Omental fat pad (tissue), 4 donors: ENCODE measurements at places on chromosomes 7 and 10. TPM values are rescaled to one million over a fixed set of nuclear protein-coding genes. Genes with fewer than 3 reads are reported as not detected.

DNA sequence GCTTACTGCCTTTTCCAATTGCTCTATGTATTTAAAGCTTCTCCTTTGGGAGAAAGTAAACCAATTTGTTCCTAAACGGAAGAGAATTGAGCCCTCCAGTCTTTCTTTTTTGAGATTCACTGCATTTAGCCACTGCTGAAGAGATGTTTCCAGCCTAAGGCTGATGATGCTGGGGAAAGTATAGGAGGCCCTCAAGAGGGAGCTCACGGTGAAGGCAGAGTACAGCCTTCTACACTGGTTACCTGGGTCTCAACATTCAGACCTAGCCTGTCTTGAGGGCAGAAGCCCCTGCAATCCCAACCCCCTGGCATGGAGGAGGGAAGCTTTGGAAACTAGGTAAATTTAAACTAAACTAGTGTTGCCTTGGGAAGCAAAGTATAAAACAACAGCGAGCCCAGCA lies 316.7 kb upstream of the TPK1 start:
- DNase-seq = no peak

OR13A1 gene
- not detected for total RNA-seq

GRCh38 chr7:415646-416525 lies 103.8 kb downstream of the PDGFA start:
- DNase-seq = no peak

- DNase-seq = no peak
Observed at GRCh38 chr7:152312316-152312715, 123.5 kb downstream of the KMT2C start.

GRCh38 chr7:26369593-26369992 lies 77.9 kb downstream of the SNX10 start:
- no peak for DNase-seq

DNA sequence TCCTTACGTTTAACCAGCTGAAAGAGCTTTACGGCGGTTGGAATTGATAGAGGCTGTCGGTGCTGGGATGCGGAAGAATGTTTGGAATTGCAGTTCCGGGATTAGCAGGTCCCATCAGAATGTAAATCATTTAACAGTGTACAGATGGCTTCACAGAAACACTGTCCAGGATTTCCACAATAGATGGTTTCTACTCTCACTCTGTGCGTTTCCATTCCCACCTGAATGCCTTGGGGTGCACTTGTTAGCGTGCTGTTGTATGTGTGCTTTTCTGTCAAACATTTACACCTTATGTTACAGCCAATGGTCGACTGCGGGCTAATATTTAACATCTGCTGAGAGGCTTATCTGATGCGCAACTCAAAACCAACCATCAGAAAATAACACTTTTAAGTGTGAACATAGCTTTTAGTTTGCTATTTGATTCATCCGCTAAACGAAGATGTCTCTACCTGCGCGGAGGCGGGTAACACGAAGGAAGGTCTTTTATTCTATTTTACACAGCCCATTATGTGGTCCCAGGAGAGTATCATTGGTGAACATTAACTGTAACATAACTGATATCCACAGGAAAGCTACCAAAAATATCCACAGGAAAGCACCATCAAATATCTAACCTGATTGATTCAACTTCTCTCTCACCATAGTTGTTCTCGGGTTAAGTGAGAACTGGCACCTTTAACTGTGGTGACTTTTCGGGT lies 179.0 kb downstream of the PRPF18 start:
- DNase-seq = no peak

- DNase-seq = no peak
Observed at GRCh38 chr10:131670341-131670740, 230.5 kb upstream of the PPP2R2D start.

GRCh38 chr10:89206402-89207180 lies 526 bp downstream of the CH25H start:
- DNase-seq = no peak

DNA sequence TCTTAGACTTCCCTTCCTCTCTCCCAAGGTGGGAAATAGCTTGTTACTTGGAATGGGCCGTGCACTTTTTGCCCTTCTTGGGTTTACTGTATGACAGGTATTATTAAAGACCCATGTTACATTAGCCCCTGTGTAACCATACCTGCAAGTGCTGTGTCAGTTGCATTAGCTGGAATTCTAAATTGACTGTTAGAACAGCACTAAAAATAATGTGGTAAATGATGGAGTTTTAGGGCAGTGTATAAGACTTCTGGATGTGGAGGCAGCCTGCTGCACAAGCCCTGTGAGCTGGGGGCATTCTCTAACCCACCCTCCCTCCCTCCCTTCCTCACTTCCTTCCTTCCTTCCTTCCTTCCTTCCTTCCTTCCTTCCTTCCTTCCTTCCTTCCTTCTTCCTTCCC lies 52.7 kb downstream of the GALNT17 start:
- no peak for DNase-seq

DNA sequence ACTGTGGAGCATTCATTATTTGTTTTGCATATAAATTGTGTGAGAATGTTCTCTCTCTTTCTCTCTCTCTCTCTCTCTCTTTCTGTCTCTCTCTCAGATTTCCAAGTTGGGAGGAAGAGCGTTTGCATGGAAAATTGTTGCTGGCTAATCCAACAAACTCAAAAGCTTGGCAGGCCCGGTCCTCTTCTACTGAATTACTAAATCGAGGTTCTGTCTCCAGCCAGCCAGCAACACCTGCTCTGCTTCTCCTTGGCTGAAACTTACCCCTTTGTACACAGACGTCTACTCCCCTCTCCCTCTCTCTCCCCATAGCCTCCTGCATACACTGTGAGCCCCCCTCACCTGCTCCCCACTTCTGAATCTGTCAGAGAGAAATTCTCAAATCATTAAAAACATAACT lies 996.4 kb upstream of the AUTS2 start:
- no peak for DNase-seq

DNA sequence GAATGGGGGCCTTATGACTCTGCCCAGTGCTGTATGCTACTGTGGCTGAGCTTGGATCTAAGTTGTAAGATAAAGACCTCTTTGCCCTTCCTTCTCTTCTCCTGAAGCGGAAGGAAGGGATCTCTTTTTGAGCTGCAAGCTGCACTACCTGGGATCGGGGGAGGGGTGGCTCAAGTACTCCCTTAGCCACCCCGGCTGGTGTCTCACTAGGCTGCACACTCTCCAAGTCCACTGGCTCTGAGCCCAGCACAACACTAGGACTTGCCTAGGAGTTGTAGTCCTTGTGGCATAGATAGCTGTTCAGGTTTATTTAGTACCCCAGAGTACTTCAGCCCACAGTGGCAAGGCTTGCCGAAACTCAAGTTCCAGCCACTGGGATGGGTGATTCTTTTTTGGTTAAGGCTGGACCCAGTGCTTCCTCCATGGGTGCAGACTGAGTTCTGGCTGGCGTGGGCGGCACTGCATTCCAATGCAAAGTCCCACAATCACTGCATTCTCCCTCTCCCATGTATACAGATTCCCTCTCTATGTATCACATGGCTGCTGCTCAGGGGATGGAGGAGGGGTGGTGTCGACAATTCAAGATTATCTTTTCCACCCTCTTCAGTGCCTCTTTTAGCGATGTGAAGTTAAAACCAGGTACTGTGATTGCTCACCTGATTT lies 76.2 kb upstream of the SLC25A13 start:
- DNase-seq = no peak

- DNase-seq = no peak
Observed at GRCh38 chr7:16923019-16923418, 41.2 kb upstream of the AGR3 start.

GARIN1A gene
- 2.6 TPM for total RNA-seq

PALD1 gene
- 5.3 TPM for total RNA-seq

DNA sequence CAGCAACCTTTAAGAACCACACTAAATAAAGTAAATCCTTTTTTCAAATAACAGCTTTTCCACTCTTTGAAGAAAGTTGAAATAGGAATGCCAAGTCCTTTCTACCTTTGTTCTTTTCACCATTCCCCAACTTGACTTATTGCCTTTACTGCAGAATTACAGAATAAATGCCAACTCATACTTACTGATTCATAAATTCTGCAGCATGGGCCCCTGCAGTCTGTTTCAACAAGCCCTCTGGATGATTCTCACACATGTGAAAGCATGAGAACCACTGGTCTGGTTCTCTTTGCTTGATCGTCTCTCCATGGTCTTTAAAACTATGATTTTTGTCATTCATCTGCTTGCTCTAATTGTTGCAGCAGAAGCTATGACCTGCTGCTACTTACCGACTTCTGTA lies 56.1 kb downstream of the HACD1 start:
- no peak for DNase-seq

DNA sequence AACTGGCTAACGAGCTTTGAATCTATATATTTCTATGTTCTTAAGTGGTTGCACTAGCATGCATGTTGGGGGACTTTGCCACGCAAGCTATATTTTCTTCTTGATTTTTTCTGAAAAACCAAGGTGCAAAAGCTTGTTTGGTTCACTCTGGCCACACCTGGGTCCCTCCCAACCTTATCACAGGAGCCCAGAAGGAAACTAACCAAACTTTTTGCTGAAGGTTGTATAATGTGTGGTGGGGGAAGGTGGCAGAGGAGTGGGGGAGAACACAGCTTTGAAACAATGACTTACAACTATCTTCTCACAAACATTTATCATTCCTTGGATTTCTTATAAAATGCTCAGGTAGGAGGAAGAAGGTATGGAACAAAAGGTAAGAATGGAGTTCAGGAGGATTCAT lies 75.3 kb downstream of the TMEM168 start:
- no peak for DNase-seq

CNPY1 gene
- total RNA-seq = not detected

KLLN gene
- 0.60 TPM for total RNA-seq

CFAP58 gene
- 0.19 TPM for total RNA-seq

CREB5 gene
- 54.7 TPM for total RNA-seq

GRCh38 chr10:127013211-127013656 lies 108.0 kb downstream of the DOCK1 start:
- DNase-seq = no peak

INA gene
- not detected for total RNA-seq

- DNase-seq = no peak
Observed at GRCh38 chr10:33652870-33653269, 318.4 kb upstream of the NRP1 start.

GRCh38 chr7:30249986-30250774 lies 34.2 kb upstream of the ZNRF2 start:
- no peak for DNase-seq

MYOF gene
- 74.3 TPM for total RNA-seq

- DNase-seq = no peak
Observed at GRCh38 chr7:31192986-31193385, 140.9 kb downstream of the ADCYAP1R1 start.

- DNase-seq = no peak
Observed at GRCh38 chr7:94039368-94040035, 35.3 kb upstream of the BET1 start.

DNA sequence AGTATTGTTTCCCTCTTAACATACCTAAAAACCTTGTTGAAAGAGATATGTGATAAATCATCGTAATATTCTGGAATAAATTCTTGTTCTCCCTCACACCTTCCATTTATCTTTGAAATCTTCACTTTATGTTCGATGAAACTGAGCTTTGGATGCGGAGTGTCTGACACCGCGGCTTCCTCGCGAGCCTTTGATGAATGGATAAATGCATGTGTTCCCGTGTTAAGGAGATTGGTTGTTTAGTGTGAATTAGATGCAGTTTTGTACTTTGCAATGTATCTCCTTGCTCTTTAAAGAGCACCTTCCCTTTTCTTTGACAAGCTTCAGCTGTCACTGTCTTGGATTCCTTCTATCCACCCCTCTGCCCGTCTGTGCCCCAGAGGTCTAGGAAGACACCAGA lies 138.1 kb downstream of the DOCK1 start:
- DNase-seq = no peak

GRCh38 chr7:154746571-154747360 lies 256.2 kb downstream of the PAXIP1 start:
- DNase-seq = no peak

DNA sequence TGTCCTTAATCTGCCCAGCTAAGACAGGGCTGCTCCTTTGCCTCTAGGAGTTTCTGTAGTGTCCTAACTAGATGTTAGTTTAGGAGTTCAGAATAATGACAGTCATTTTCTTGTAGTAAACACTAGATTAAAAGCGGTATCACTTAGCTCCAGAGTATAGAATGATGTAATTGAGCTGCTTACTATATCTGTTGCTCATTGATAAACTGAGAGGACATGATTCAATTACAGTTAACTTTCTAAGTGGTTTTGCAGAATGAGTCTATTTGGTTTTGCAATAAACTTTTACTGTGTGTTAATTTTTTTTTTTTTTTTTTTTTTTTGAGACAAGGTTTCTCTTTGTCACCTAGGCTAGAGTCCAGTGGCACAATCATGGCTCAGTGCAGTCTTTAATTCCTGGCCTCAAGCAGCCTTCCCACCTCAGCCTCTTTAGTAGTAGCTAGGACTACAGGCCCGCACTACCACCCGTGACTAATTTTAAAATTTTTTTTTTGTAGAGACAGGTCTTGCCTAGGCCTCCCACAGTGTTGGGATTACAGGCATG lies 1.8 kb downstream of the STMP1 start:
- no peak for DNase-seq

GRCh38 chr7:70590126-70590854 lies 541.7 kb upstream of the GALNT17 start:
- DNase-seq = no peak

- DNase-seq = no peak
Observed at GRCh38 chr10:58967551-58968388, 208.7 kb upstream of the PHYHIPL start.

DNA sequence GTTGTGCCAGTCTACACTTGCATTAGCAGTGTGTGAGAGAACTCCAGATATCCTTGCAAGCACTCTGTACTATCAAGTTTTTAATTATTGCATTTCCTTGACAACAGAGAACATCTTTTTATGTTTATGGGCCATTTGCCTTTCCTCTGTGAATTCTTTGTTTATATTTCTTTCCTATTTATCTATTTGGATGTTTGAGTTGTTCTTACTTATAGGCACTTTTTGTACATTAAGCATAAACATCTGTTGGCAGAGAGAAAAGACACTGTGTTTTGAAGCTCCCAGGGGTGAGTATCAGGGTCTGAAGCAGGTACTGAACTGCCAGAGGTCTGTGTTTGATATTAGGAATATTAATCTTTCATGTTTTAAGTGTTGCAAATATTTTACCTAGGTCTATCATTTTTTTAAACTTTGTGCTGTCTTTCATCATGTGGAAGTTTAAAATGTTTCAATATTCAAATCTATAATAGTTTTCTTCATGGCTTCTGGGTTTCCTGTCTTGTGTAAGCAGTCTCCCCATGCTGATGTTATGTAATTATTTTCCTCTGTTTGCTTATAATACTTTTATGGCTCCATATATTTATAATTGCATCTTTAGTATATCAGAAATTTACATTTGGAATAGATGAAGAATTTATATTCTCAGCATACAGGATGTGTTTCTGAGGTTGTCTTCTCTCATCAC lies 17.7 kb upstream of the PDCD4 start:
- DNase-seq = no peak

HOXA6 gene
- 9.0 TPM for total RNA-seq
